ENCODE measurements at places on chromosomes 13 and 19. TPM values are rescaled to one million over a fixed set of nuclear protein-coding genes. Genes with fewer than 3 reads are reported as not detected.

GRCh38 chr19:1244693-1245451, 3.3 kb downstream of the ATP5F1D start:
- peak; percentile 62 for DNase-seq

The ZNF530 gene
- 2.8 TPM for polyA plus RNA-seq

The RXFP2 gene
- polyA plus RNA-seq, result not detected

DNA sequence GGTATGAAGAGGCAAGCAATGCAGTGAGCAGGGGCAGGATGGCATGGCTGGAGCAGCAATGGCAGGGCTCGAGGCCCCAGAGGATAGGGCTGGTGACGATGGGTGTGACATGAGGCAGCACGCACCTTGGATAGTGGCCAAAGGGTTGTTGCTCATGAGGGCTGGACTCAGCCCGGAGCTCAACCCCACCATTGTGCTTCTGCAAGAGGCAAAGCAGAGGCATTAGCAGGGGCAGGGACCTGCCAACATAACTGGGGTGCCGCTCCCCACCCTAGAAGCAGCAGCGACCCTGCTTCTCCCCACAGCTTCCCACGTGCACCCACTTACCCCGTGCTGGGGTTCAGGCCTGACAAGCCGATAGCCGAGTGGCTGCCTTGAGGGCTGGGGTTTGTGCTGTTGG, 15.8 kb downstream of the ZNF574 start:
- no peak for DNase-seq

DNA sequence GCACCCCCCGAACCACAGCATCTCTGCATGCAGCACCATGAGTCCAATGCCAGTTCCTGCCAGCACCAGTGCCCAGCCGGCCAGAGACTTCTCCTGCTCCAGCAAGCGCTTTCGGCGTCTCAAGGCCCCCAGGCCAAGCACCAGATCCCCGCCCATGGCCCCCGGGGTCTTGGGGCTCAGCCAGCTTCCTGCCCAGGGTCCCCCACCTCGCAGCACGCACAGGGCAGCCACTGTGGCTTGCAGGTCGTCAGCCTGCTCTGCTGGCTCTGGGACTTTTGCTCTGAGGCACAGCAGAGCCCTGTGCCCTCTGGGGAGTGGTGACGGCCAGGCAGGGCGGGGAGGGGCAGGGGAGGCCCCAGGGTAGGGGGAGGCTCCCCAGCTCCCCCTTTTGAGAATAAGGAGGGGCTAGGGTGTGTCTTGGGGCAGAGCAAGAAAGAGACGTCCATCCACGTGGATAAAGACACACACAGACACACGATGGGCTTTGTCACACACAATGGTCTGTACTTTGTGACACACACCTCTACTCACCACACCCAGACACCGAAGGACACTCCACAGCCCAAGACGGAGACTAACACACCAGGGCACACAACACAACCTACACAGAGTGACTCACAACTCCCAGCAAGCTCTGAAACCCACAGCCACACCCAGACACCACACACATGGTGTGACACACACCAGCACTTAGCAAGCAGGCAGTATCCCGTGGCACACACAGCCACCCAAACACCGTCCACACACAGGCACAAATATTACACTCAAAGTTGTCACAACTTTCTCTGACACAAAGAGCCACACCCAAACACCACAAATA, at the start of gene KCNN4:
Gene KCNN4 (minus strand): TSS at position 268 of the 820 bp plus-strand sequence. CDS start 112 bp downstream, at position 156.
- peak; percentile 58 for DNase-seq

Measured in hepatocyte (in vitro differentiated cells).